ENCODE measurements at places on chromosomes 16 and 17. TPM values are rescaled to one million over a fixed set of nuclear protein-coding genes. Genes with fewer than 3 reads are reported as not detected.

Gene E4F1
- 52.0 TPM for total RNA-seq

Gene FKBP10
- 6.5 TPM for total RNA-seq

Gene CMTM1
- 6.5 TPM for total RNA-seq

Gene GAS7
- total RNA-seq = 16.2 TPM

Gene TMEM88
- 4.6 TPM for total RNA-seq

Gene NOXO1
- not detected for total RNA-seq

Gene COIL
- total RNA-seq = 7.8 TPM

Gene GGT6
- total RNA-seq = not detected

Gene CDRT15
- not detected for total RNA-seq

Gene MYLK3
- total RNA-seq = 0.27 TPM

Gene ABCA6
- 0.27 TPM for total RNA-seq

Gene OR4D1
- total RNA-seq = 0.81 TPM

Gene PRSS27
- 3.2 TPM for total RNA-seq

Gene KIF18B
- 0.81 TPM for total RNA-seq

Gene MYH13
- total RNA-seq = not detected

Gene HBM
- 1.3 TPM for total RNA-seq

Gene KRT15
- total RNA-seq = not detected

Gene KRT28
- total RNA-seq = not detected

Gene KREMEN2
- under 0.01 TPM for total RNA-seq

Gene CEP131
- total RNA-seq = 17.8 TPM

Gene CDC6
- total RNA-seq = 4.0 TPM

Gene VAT1L
- total RNA-seq = not detected

Gene MMP2
- total RNA-seq = 45.8 TPM

Gene KRTAP17-1
- total RNA-seq = not detected

Gene CARD14
- total RNA-seq = not detected

Gene STH
- total RNA-seq = not detected

Gene TCAP
- total RNA-seq = 0.81 TPM

Gene NXPH3
- total RNA-seq = under 0.01 TPM

Gene QRICH2
- total RNA-seq = 3.0 TPM

Gene ITGA2B
- 80.8 TPM for total RNA-seq

Gene ANKRD13B
- total RNA-seq = 22.9 TPM

Gene CNGB1
- not detected for total RNA-seq

Gene FBXL19
- 38.0 TPM for total RNA-seq

Measured in hematopoietic multipotent progenitor cell (in vitro differentiated cells).